ENCODE measurements at places on chromosomes 2 and 18. TPM values are rescaled to one million over a fixed set of nuclear protein-coding genes. Genes with fewer than 3 reads are reported as not detected.

DNA sequence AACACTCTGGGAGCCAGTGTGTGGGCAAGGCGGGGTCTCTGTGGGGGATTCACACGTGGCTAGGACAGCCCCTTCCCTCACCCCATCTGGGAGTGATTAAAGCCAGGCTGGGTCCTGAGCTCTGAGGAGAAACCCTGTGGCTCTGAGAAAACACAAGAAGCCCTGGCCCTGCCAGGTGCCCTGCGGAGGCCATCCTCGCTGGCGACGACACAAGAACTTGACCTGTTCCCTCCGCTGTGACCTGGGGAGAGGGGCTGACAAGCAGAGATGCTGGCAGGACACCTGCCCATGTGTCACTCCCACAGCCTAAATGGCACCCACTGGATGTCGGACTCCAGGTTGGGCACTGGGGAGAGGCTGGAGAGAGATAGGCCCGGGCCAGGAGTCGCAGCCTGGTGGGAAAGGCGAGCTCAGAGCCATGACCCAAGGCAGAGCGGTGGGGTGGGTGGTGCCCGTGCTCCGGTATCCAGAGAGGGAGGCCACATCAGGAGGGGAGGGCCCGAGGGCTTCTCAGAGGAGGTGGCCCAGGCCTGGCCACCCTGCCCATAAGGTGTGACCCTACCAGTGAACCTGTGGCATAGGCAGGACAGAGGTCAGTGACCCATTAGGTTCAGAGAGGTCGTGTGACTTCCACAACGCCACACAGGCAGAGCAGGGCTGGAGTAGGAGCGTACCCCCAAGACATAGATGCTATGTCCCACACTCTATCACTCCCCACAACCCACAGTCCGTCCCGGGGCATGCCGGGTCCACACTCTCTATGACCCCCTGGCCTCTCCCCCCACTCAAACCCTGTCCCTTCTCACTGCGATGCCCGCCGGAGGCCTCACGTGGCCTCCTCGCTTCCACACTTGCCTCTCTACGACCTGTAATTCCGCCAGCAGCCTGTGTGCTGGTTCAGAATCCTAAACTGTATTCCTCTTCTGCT is 59.4 kb upstream of the HPCAL1 start:
- no peak for DNase-seq
- peaks cover 4% of the 10 kb centered on the region for H3K4me1 ChIP-seq
- no peaks in the 10 kb centered on the region for H3K36me3 ChIP-seq
- no peak overlapping the region for H3K27ac ChIP-seq

The VWA3B gene
- total RNA-seq, result not detected

- no peaks in the 10 kb centered on the region for H3K4me1 ChIP-seq
- H3K27me3 ChIP-seq, result no peaks in the 10 kb centered on the region
- no peak overlapping the region for H3K27ac ChIP-seq
- no peaks in the 10 kb centered on the region for H3K36me3 ChIP-seq
- peak; percentile 81 for DNase-seq
Measured at GRCh38 chr2:198127627-198128026, 323.2 kb downstream of the PLCL1 start.

The RPRM gene
- total RNA-seq, result 0.51 TPM

GRCh38 chr18:79614211-79614955 is 65.2 kb upstream of the CTDP1 start:
- no peak for DNase-seq
- H3K27me3 ChIP-seq, result peaks cover 9% of the 10 kb centered on the region
- no peaks in the 10 kb centered on the region for H3K36me3 ChIP-seq
- H3K4me1 ChIP-seq, result no peaks in the 10 kb centered on the region

GRCh38 chr2:237324405-237324831 is 89.5 kb downstream of the COL6A3 start:
- H3K27me3 ChIP-seq, result no peaks in the 10 kb centered on the region
- DNase-seq, result no peak
- H3K4me1 ChIP-seq, result no peaks in the 10 kb centered on the region

DNA sequence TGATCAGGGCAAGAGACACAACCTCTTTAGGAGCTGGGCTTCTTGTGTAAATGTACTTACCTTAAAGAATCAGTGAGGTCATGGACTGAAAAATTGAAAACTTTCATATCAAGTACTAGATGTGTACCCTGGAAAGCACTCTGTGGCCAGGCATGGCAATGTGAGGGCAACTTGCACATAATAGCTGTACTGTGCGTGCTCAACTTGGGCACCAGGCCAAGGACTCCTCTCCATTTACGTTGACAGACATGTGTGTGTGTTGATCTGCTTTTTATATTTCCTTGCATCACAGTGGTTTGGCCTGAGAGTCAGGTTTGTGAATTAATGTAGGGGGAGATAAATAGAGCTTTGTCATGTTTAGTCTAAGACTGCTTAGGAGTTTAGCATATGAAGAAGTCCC is 669.5 kb upstream of the REG3G start:
- H3K27me3 ChIP-seq, result no peaks in the 10 kb centered on the region
- no peak overlapping the region for H3K4me3 ChIP-seq
- no peaks in the 10 kb centered on the region for H3K4me1 ChIP-seq

The FOSL2 gene
- 1.3 TPM for total RNA-seq

The ANKRD53 gene
- total RNA-seq, result not detected

DNA sequence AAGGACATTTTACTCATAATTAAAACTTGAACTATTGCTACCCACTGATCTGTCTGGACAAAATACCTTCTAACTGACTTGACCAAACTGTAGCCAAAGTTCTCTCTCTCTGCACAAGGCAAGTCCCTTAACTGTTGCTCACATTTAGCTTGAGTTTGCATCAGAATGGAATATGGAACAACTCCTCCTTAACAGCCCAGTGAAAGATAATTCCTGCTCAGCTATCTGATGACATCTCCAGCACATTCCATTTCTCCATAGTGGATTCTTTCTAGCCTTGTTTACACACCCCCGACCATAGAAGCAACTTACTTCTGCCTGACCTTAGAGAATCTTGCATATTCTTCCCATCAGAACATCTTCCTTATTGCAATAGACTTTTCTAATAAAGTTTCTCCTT is 317.2 kb upstream of the CDH2 start:
- no peaks in the 10 kb centered on the region for H3K4me1 ChIP-seq
- H3K27ac ChIP-seq, result no peak overlapping the region

DNA sequence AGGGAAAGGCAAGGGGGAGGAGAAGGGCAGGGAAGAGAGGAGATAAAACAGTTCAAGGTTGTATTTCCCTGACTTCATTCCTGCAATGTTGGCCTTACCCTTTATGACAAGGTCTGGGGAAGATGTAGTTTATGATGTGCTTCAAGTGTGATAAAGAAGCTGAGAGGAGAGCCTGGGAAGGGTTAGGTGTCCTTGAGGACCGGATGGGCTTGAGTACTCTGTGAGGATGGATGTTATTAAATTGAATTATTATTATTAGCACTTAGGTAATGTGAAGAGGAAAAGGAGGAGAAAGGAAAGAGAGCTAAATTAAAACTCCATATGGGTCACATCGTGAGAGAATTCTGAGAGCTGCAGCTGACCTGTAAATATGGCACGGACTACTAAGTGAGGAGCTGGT is 719.4 kb upstream of the CELF4 start:
- no peak overlapping the region for H3K27ac ChIP-seq
- no peaks in the 10 kb centered on the region for H3K27me3 ChIP-seq
- DNase-seq, result no peak
- no peaks in the 10 kb centered on the region for H3K4me1 ChIP-seq

DNA sequence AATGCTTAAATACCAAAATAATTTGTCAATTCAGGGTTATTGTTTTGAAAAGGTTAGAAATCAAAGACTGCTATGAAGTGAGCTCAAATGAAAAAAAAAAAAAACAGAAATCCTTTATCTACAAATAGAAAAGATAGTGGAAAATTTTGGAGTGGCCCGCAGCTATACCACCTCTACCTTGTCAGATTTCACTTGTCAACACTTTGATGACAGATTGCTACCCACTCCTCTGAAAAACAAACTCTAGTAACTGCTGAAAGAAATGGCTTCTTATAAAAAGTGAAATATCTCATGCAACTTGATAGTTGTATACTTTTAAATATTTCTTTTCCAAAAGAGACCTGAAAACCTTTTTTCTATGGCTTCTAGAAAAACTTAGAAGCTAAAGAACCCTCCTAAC is 84.5 kb downstream of the WDPCP start:
- H3K4me1 ChIP-seq, result peaks cover 12% of the 10 kb centered on the region
- no peak overlapping the region for H3K27ac ChIP-seq
- H3K4me3 ChIP-seq, result no peak overlapping the region
- DNase-seq, result no peak
- no peaks in the 10 kb centered on the region for H3K27me3 ChIP-seq
- no peaks in the 10 kb centered on the region for H3K36me3 ChIP-seq

DNA sequence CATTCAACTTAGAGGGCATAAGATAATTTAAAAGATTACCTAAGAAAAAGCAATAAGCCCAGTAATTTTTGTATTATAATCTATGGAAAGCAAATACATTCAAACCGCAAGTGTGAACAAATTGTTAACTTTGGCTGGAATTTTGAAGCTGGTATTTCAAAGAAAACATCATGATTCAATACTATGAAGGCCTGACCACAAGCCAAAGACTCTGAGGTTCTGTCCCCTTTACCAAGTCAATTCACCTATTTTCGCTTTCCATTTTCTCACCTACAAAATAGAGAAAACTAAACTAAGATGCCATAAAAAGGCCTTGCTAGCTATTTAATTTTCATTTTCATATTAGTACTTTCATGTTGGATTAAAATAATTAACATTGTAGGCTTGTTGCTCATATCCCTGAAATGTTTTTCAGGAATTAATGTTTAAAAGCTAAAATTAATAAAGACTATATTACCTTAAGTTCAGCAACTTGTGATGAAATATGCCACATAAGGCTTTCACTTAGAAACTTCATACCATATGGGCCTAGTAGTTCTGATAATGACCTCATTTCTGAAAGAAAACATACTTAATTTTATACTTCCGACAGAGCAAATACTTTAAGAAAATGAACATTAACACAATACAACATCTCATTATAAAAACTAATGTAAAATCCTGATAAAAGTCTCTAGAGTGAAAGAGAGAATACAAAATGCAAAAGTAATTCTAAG is 85.7 kb upstream of the FRZB start:
- DNase-seq, result no peak
- no peaks in the 10 kb centered on the region for H3K27me3 ChIP-seq
- peaks cover 5% of the 10 kb centered on the region for H3K4me1 ChIP-seq
- H3K27ac ChIP-seq, result no peak overlapping the region
- H3K36me3 ChIP-seq, result peaks cover 25% of the 10 kb centered on the region

DNA sequence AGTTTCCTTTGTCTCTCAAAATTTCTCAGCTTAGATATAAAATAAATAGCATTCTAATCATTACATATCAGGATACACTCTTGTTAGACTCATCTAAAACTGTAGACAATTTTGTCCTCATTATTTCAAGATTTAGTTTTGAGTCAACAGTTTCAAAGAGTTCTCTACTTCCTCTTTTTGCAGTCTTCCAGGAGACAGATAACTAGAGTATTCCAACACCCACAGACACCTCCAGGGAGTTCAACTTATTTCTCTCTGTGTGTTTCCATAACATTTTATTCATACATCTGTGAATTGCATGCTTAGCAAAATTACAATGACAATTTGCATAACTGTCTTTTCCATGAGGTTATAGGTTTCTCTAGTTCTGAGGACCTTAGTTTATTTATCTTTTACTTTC is 166.6 kb upstream of the HNMT start:
- H3K27me3 ChIP-seq, result no peaks in the 10 kb centered on the region
- H3K27ac ChIP-seq, result no peak overlapping the region
- DNase-seq, result no peak
- no peak overlapping the region for H3K4me3 ChIP-seq
- H3K36me3 ChIP-seq, result no peaks in the 10 kb centered on the region

DNA sequence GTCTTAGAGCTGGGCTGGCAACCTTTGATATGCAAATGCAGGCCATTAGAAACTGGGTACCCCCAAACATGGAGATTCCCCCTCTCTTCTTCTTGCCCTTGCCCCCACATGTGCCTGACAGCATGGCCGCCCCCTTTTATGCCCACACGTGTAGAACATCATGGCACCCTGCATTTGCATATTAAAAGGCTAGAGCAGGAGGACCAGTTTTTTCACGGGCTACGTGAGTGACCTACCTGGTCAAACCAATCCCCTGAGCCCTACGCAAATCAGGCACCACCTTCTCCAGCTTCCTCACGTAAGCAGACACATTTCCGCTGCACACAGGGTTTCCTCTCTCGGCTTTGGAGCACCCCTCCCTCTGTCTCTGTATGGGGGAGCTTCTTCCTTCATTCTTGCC is 110.9 kb upstream of the COPS8 start:
- H3K27ac ChIP-seq, result no peak overlapping the region
- H3K4me3 ChIP-seq, result no peak overlapping the region
- H3K36me3 ChIP-seq, result no peaks in the 10 kb centered on the region
- no peak for DNase-seq
- H3K27me3 ChIP-seq, result no peaks in the 10 kb centered on the region

DNA sequence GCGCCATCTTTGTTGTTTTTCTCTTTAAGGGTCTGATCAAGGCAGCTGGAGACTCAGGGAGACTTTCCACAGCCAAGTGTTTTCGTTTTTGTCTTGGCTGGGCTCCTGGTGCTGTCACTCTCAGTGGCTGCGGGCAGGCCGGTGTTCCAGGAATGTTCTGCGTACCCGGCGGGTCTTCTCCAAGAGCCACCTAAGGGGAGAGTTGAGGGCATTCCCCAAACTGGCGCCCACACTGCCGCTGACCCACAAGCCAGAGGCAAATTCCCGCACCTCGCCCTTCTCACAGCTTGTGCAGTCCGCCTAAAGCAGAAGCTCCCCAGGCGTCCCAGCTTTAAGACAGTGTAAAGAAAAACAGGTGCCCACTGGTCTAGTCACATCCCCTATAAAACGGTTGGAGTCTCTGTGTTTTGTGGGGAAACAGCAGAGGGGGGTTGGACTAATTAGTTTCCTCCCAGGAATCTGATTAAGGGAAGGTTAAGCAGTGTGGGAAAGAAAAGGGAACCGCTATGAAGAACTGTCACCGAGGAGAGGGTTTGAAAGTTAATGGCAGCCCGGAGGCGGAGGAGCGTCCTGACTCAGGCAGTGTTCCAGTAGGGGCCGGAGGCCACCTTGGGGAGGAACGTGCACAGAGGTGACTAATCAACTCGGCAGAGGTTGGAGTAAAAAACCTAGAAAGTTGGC is 224.5 kb downstream of the SLC4A3 start:
- H3K27me3 ChIP-seq, result no peaks in the 10 kb centered on the region
- DNase-seq, result peak; percentile 87
- peaks cover 20% of the 10 kb centered on the region for H3K4me1 ChIP-seq
- H3K27ac ChIP-seq, result peak overlapping the region; percentile 98
- no peak overlapping the region for H3K4me3 ChIP-seq

DNA sequence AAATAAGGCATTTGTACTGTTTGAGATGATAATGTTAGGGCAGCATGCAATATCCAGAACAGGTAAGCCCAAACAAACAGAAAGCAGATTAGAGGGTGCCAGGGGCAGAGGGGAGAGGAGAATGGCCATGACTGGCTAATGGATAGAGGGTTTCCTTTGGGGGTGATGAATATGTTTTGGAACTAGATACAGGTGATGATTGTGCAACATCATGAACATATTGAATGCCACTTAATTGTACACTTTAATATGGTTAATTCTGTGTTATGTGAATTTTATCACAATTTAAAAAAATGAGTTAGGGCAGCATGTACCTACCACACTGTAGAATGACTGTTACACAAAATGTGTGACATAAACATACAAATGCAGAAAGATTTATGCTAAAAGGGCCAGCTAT is 255.5 kb upstream of the FN1 start:
- H3K4me3 ChIP-seq, result no peak overlapping the region
- peaks cover 7% of the 10 kb centered on the region for H3K4me1 ChIP-seq
- no peaks in the 10 kb centered on the region for H3K36me3 ChIP-seq
- no peaks in the 10 kb centered on the region for H3K27me3 ChIP-seq
